ENCODE measurements at places on chromosomes 5 and 9. TPM values are rescaled to one million over a fixed set of nuclear protein-coding genes. Genes with fewer than 3 reads are reported as not detected.
A peak's percentile ranks its signal among the peaks of the same experiment; 100 is the strongest.

DNA sequence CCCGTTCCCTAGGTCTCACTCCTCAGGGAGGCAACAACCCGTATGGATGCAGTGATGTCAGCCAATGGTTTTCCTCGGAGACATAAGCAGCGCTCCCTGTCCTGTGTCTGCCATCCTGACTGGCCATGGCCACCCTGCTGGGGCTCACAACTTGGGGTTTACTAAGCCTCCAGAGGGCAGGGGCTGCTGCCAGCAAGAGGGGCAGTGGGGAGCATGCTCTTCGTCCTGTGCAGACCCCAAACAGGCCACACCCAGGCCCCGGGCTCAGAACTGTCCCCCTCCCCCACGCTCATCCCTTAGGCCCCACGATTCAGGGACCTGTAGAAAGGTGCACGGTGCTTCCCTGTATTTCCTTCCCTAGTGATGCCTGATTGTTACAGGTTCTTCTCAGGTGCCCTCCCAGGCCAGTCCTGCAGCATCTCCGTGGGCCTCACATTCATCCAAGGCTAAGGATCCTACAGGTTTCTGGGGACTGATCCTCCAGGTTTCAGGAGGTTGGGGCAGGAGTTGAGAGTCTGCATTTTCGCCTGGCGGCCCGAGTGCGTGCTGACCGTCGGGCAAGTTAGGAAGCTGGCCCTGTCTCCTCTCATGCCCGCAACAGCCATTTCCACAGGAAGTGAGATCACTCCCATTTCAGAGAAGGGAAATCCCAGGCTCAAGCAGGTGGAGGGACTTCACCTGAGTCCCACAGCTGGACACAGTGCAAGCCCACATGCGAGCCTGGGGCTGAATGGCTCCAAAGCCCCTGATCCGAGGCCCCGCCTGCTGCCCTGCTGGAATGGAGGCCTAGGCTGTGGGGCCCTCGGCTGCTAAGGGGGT, 217.6 kb downstream of the ROR2 start:
- H3K27ac ChIP-seq = no peak overlapping the region
- no peak for DNase-seq
- peaks cover 3% of the 10 kb centered on the region for H3K27me3 ChIP-seq
- H3K4me3 ChIP-seq = no peak overlapping the region

DNA sequence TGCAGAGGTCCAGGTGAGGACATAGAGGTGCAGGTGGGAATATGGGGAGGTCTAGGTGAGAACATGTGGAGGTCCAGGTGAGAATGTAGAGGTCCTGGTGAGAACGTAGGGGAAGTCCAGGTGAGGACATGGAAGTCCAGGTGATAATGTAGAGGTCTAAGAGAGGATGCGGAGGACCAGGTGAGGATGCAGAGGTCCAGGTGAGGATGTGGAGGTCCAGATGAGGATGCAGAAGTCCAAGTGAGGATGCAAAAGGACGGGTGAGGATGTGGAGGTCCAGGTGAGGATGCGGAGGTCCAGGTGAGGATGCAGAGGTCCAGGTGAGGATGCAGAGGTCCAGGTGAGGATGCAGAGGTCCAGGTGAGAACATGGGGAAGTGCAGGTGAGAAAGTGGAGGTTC, 133.8 kb downstream of the MRPL36 start:
- no peaks in the 10 kb centered on the region for H3K36me3 ChIP-seq
- H3K27ac ChIP-seq = no peak overlapping the region
- peaks cover 56% of the 10 kb centered on the region for H3K27me3 ChIP-seq
- no peak for DNase-seq

DNA sequence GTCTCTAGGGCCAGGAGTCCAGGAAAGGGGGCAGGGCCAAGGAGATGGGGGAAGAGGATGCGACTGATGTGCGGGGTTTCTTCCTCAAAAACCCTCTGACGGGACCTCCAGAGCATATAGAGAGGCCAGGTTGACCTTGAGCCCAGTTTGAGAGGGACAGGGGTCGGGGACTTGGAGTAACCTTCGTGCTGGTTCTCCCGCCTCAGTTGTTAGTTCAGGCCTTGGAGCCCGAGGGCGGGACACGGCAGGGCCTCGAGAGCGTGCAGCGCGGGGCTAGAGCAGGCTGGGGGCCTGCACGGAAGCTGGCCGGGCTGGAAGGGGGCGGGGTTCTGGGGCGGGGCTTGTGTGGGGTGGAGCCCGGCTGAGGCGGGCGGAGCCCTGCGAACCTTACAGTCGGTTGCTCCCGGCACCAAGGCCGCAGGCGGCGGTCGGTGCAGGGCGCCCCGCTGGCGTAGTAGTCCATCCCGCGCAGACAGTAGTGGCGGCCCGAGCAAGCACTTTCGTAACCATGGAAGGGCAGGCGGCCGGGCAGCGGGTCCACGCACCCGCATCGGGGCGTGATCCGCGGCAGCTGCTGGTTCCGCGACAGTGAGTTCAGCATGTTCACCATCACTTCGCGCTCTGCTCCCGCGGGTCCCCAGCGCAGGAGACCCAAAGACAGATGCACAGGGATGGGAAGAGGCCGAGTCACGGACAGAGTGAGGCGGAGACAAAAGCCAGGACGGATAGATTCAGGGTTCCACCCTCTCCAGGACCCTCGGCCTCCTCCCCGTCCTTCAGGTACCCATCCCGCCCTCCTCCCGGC, 4.0 kb upstream of the MYORG start:
- no peaks in the 10 kb centered on the region for H3K36me3 ChIP-seq
- H3K4me3 ChIP-seq = peak overlapping the region; percentile 75
- peaks cover 30% of the 10 kb centered on the region for H3K4me1 ChIP-seq
- peak; percentile 84 for DNase-seq
- H3K27me3 ChIP-seq = no peaks in the 10 kb centered on the region

DNA sequence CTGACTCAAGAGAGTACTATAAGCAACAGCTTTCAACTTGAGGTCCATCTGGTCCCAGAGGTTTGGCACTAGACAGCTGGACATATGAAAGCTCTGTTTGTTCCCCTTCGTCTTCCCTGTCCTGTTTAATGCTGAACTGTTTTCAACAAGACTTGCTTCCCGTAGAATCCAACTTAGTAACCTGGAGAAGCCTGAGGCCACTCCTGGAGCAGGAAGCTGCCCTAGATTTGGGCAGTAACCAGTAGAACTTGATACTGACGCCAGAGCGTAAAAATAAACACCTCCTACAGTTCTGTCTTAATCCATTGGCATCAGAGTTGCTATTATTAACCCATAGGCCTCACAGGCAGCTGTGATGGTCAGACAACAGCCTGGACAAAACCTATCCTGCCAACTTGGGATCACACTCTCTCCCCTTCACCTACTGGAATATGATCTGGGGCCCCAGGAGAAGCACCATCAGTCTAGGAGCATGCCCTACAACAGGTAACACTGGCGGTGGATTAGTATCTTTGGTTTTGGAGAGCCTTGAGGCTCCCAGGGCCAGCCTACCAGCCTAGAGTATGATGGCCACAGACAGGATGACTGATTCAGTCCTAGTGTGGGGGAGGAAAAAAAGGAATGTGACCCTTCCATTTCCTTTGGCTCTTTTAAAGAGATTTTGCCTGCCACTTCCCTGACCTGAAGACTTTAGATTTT, 29.2 kb downstream of the RUSC2 start:
- no peaks in the 10 kb centered on the region for H3K27me3 ChIP-seq
- no peak for DNase-seq
- no peaks in the 10 kb centered on the region for H3K4me1 ChIP-seq
- H3K27ac ChIP-seq = no peak overlapping the region

GRCh38 chr5:112419164-112419985, at the start of gene EPB41L4A:
Gene EPB41L4A, minus strand, starts transcription at chr5:112419277. Its CDS starts 238 bp downstream, at chr5:112419039.
- H3K27me3 ChIP-seq = peaks cover 48% of the 10 kb centered on the region
- peak within 1 kb of the TSS; percentile 64 for H3K4me3 ChIP-seq
- peak; percentile 7 for DNase-seq
- H3K4me1 ChIP-seq = peaks cover 10% of the 10 kb centered on the region

- no peaks in the 10 kb centered on the region for H3K36me3 ChIP-seq
- H3K27me3 ChIP-seq = no peaks in the 10 kb centered on the region
- DNase-seq = no peak
- H3K4me1 ChIP-seq = no peaks in the 10 kb centered on the region
- no peak overlapping the region for H3K4me3 ChIP-seq
- H3K27ac ChIP-seq = no peak overlapping the region
Observed at GRCh38 chr9:81637276-81637675, 52.1 kb downstream of the TLE1 start.

- peaks cover 4% of the 10 kb centered on the region for H3K4me1 ChIP-seq
- no peaks in the 10 kb centered on the region for H3K36me3 ChIP-seq
- H3K27me3 ChIP-seq = peaks cover 12% of the 10 kb centered on the region
- H3K27ac ChIP-seq = no peak overlapping the region
- no peak for DNase-seq
Observed at GRCh38 chr9:130474106-130474505, 29.3 kb downstream of the ASS1 start.

DNA sequence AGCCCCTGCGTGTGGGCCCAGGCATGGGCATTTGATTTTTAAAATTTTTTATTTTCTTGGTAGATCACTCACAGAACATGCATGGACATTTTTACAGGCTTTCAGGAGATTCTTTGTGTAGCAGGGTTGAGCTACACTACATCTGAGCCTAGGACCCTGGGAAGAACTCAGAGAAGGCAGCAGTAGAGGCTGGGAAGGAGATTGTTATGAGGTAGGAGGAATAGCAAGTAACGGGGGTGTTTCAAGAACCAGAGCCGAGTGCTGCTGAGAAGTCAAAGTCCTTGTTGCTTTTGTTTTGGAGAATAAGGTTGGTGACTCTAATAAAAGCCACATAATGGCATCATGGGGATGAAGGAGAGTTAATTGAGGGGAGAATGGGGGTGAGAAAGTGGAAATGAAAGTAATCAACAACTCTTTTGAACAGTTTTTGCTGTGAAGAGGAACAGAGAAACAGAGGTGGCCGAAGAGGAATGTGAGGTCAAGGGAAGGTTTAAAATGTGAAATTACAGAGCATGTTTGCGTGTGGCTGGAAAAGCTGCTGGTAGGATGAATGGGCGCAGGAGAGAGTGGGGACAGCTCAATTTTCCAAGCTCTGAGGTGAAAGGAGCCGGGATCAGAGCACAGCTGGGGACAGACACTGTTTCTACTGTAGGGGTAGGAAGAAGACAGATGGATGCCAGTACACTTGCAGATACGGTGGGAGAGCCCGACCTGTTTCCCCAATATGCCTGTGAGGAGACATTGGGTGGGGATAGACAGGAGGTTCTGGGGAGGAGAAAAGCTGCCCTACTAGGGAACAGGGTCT, 4.7 kb upstream of the PDLIM7 start:
- H3K27ac ChIP-seq = no peak overlapping the region
- no peak for DNase-seq
- H3K27me3 ChIP-seq = peaks cover 14% of the 10 kb centered on the region
- H3K36me3 ChIP-seq = no peaks in the 10 kb centered on the region
- H3K4me1 ChIP-seq = peaks cover 14% of the 10 kb centered on the region
- H3K4me3 ChIP-seq = no peak overlapping the region

- H3K27ac ChIP-seq = no peak overlapping the region
- H3K4me3 ChIP-seq = no peak overlapping the region
- no peak for DNase-seq
Observed at GRCh38 chr9:101477736-101478135, 42.2 kb upstream of the ALDOB start.

GRCh38 chr9:32468740-32469139, 57.3 kb downstream of the RIGI start:
- DNase-seq = no peak
- H3K36me3 ChIP-seq = peaks cover 16% of the 10 kb centered on the region
- no peaks in the 10 kb centered on the region for H3K27me3 ChIP-seq
- no peaks in the 10 kb centered on the region for H3K4me1 ChIP-seq

GRCh38 chr5:109105631-109106267, 304.0 kb downstream of the PJA2 start:
- no peaks in the 10 kb centered on the region for H3K36me3 ChIP-seq
- no peak overlapping the region for H3K4me3 ChIP-seq
- H3K27ac ChIP-seq = no peak overlapping the region
- H3K27me3 ChIP-seq = no peaks in the 10 kb centered on the region
- no peaks in the 10 kb centered on the region for H3K4me1 ChIP-seq

GRCh38 chr5:173041881-173042762, 14.0 kb upstream of the CREBRF start:
- H3K36me3 ChIP-seq = no peaks in the 10 kb centered on the region
- H3K4me1 ChIP-seq = peaks cover 22% of the 10 kb centered on the region
- H3K27ac ChIP-seq = no peak overlapping the region

DNA sequence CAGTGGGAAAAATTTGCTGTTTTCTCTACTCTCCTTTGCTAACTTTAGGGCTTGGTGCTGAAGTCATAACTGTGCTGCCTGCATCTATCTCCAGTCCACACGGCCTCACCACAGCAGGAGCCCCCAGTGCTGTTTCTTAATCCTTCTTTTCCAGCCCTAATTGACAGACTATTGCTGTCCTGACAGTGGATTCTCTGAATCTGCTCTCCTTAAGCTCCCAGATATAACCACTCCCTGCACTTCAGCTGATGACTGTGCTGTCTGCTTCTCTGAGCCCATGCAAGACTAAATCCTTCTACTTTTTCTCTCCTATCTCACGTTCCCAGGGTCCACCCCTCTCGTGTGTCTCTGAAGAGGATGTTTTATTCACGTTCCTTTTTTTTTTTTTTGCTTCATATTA, 19.7 kb upstream of the GRIA1 start:
- H3K36me3 ChIP-seq = no peaks in the 10 kb centered on the region
- H3K27me3 ChIP-seq = peaks cover 2% of the 10 kb centered on the region
- DNase-seq = no peak
- no peak overlapping the region for H3K27ac ChIP-seq
- no peak overlapping the region for H3K4me3 ChIP-seq

- H3K36me3 ChIP-seq = no peaks in the 10 kb centered on the region
- H3K4me3 ChIP-seq = no peak overlapping the region
- peaks cover 2% of the 10 kb centered on the region for H3K4me1 ChIP-seq
- no peak for DNase-seq
- no peaks in the 10 kb centered on the region for H3K27me3 ChIP-seq
Observed at GRCh38 chr5:94218374-94218773, 400.0 kb downstream of the KIAA0825 start.

GRCh38 chr9:34384368-34385165, 7.9 kb upstream of the MYORG start:
- H3K27ac ChIP-seq = no peak overlapping the region
- DNase-seq = no peak
- H3K36me3 ChIP-seq = no peaks in the 10 kb centered on the region
- H3K27me3 ChIP-seq = no peaks in the 10 kb centered on the region

DNA sequence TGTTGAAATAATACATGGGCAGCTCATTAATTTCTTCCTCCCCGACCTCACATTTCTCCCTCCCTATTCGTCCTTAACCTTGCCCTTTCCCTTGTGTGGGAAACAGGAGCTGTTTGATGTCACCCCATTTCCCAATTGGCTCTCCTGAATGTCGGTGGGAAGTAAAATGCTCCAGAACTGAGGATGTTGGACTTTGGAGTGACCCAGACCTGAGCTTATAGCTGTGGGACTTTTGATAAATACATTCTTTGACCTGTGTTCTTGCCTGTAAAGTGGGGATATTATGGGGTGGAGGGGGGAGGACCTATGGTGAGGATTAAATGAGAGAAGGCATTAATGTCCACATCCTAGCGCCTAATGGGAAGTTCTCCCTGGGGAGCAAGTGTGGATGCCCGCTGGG, 91.3 kb downstream of the ZNF618 start:
- H3K27me3 ChIP-seq = no peaks in the 10 kb centered on the region
- no peak overlapping the region for H3K27ac ChIP-seq
- no peak overlapping the region for H3K4me3 ChIP-seq
- H3K4me1 ChIP-seq = no peaks in the 10 kb centered on the region
- no peaks in the 10 kb centered on the region for H3K36me3 ChIP-seq

Gene MAST4
- total RNA-seq = 28.8 TPM

Gene EDIL3
- not detected for total RNA-seq

Gene IPO11
- 57.2 TPM for total RNA-seq

Gene SLC34A1
- total RNA-seq = not detected

Gene FBP1
- 1.9 TPM for total RNA-seq

Gene SLC45A2
- total RNA-seq = not detected

Gene RFESD
- total RNA-seq = 9.7 TPM

Gene SLC4A9
- total RNA-seq = 0.12 TPM

Gene SH3RF2
- total RNA-seq = not detected

All from activated naive CD4-positive, alpha-beta T cell treated with anti-CD3 and anti-CD28 coated beads for 36 hours (primary cell).